Amygdala (tissue), 56 donors: ENCODE measurements at places on chromosomes 7 and 10.

- DNase-seq: no peak
Measured at GRCh38 chr7:78702770-78703169, 750.7 kb downstream of the MAGI2 start.

GRCh38 chr7:80124526-80125264 is 9.9 kb upstream of the GNAI1 start:
- DNase-seq: no peak

DNA sequence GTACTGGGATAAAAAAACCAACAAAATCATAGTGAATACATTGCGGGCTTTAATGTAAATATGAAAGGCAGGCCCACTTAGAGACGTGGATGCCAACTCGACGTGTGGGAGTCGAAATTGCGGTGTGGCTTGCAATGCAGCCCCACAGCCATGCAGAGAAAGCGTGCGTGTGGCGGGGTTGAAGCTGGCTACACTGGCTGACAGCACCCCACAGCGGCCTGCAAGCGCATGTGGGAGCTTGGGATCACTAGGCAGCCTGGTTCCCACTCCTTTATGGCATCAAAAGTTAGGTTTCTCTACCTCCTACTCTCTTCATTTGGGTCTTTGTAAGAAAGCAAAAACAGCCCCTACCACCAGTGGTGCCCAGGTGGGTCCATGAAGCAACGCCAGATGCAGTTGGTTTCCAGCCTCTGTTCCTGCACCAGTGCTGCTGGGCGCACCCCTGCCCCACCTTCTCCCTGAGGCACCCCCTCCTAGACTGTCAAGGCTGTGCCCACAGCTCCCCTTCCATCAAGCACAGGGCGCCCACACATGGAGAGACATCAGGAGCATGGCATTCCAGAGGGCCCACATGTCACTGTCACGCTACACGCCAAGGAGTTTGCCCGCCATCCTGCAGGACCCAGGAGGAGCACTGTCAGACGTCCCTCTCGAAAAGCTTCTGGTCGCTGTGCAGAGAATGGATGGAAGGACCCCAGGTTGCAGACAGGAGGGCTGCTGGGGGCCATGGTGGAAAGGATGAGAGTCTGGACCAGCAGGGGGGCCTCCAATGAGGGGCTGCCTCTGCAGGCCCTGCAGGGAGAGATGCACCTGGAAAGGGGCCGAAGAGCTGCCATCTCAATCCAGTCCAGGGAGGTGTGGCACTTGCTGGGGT is 142.9 kb downstream of the PAXIP1 start:
- no peak for DNase-seq

GRCh38 chr10:6637053-6637452 is 57.0 kb upstream of the PRKCQ start:
- DNase-seq: no peak

- DNase-seq: no peak
Measured at GRCh38 chr7:80637911-80638765, at the start of gene CD36. Gene CD36, plus strand, starts transcription at chr7:80638642. Its CDS starts 8,099 bp downstream, at chr7:80646741.

DNA sequence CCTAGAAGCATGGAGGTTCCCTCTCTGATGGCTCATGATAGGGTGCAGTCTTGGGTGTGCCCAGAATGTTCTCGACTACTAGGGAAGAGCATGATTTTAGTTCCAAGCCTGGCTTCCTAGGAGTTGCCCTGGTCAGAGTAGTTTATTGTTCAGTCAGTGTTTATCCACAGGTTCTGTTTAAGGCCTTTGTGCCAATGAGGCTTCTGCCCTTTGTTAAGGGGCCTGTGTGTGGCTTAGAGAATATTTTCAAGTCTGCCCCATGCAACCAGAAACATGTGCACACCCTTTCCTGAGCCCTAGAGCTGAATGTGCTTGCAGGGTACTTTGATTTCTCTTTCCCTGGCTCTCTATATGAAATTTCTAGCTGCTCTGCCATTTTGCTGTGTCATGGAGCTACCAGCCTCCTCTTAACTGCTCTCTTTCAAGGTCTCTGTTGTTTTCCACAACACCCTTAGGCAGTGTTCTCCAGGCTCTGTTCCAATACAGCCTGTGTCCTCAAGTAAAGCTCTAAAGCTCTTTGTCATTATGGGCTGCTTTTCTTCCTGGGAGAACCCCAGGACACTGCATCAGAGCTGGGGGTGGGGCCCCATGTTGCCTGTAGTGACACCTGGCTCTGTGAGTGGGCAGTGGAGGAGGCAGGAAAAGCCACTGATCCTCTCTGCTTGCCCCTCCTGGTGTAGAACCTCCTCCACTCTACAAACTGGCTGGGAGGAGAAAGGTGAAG is 34.1 kb upstream of the TSPAN33 start:
- DNase-seq: no peak
